A549 treated with dexamethasone at 1 μM for 4 hours (cell line): ENCODE measurements at places on chromosomes 1 and 21. TPM values are rescaled to one million over a fixed set of nuclear protein-coding genes. Genes with fewer than 3 reads are reported as not detected.

TMEM51 gene
- total RNA-seq, result 26.4 to 31.1 TPM (median 30.9 TPM) in 5 replicates

APP gene
- total RNA-seq, result 251 to 315 TPM (median 306 TPM) in 5 replicates

CHIA gene
- total RNA-seq, result not detected in 5 replicates

C1orf74 gene
- 1.3 to 2.0 TPM (median 1.8 TPM) in 5 replicates for total RNA-seq

RNU1-1 gene
- 10.6 TPM in 1 of 5 replicates, not detected in the others for total RNA-seq
